ENCODE measurements at places on chromosomes 11 and 22. TPM values are rescaled to one million over a fixed set of nuclear protein-coding genes. Genes with fewer than 3 reads are reported as not detected.

Gene PUS3
- 17.4 TPM for total RNA-seq

Gene MS4A12
- not detected for total RNA-seq

GRCh38 chr11:98565311-98565710, 455.4 kb upstream of the CNTN5 start:
- H3K4me1 ChIP-seq, result peaks cover 18% of the 10 kb centered on the region
- no peak overlapping the region for H3K4me3 ChIP-seq
- no peaks in the 10 kb centered on the region for H3K27me3 ChIP-seq
- DNase-seq, result no peak

DNA sequence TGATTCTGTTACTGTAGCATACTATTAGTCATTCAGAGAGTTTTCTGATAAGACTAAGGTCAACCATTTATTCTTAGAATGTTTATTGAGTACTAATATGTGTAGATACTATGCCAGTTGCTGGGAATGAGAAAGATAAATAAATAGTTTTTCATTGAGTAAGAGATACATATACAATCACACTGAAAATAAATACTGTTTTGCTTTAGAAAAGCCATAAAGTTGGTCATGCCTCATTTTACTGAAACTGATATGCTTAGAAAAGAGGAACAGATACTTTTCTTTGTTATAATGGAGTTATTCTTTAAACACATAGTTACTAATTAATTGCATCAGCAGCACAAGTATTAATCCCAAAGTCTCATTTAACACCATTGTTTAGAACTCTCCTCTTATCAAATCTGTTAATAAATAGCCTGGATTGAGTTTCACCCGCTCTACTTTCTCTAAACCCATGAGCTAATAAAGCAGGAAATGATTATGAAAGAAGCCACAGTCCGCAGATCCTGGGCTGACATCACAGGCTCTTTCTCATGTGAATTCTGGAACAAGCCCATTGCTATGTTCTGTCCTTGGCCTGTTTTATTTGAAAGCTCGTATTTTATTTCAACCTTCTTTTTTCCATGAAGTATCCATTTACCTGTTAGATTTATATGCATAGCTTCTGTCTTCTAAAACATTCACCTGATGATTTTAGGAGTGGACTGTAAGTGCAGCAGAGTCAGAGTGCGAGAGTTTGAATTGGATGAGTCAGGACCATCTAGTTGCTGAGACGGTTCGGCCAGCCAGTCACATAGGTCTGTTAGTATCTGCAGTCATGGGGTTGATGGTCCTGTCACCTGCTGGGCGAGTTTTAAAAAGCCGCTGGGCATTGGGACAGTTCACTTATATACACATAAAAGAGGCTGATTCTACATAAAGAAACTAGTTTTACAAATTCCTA, 35.5 kb downstream of the PIWIL4 start:
- H3K27ac ChIP-seq, result no peak overlapping the region
- no peak overlapping the region for H3K4me3 ChIP-seq

Gene SAA2
- total RNA-seq, result not detected

GRCh38 chr22:43212434-43212952, 25.6 kb upstream of the TTLL12 start:
- H3K36me3 ChIP-seq, result no peaks in the 10 kb centered on the region
- no peak for DNase-seq
- H3K27ac ChIP-seq, result no peak overlapping the region

GRCh38 chr11:132943706-132944568, 588.4 kb downstream of the OPCML start:
- no peaks in the 10 kb centered on the region for H3K36me3 ChIP-seq
- H3K4me1 ChIP-seq, result peaks cover 18% of the 10 kb centered on the region
- H3K4me3 ChIP-seq, result peak overlapping the region; percentile 88
- H3K27me3 ChIP-seq, result peaks cover 39% of the 10 kb centered on the region

Gene TMEM86A
- 1.7 TPM for total RNA-seq

- H3K27ac ChIP-seq, result no peak overlapping the region
- no peaks in the 10 kb centered on the region for H3K36me3 ChIP-seq
- H3K4me3 ChIP-seq, result peak overlapping the region; percentile 51
Observed at GRCh38 chr22:19892925-19893324, 38.3 kb upstream of the GNB1L start.

Gene KCTD21
- 6.4 TPM for total RNA-seq

Gene PGM2L1
- 15.1 TPM for total RNA-seq

Gene MUC5B
- 0.42 TPM for total RNA-seq

Gene ZNF70
- total RNA-seq, result 11.4 TPM

DNA sequence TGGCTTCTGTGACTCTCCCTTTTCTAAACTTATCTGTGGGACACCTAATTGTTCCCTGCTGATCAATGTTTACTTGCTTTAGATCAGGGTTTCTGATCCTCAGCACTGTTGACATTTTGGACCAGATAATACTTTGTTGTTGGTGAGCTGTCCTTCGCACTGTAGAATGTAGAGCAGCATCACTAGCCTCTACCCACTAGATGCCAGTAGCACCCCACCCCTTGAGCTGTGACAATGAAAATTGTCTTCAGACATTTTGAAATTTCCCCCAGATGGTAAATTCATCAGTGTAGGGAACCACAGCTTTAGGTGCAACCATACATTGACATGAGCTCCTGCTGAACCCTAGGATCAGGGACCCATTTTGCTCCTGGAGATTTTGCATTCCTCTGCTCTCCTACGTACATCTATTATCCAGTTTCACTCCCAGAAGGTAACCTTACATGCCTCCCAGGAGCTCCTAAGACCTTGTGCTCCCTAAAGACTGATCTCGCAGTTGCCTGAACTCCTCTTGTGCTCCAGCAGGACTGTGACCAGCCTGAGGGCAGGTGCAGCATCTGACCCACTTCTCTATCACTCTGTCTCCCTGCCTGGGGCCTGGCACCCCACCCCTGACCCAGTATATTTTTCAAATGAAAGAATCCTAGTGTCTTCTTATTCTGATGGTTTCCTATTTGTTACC, 107.8 kb downstream of the FAR1 start:
- DNase-seq, result no peak
- peak overlapping the region; percentile 68 for H3K27ac ChIP-seq
- H3K27me3 ChIP-seq, result peaks cover 54% of the 10 kb centered on the region
- H3K4me1 ChIP-seq, result peaks cover 4% of the 10 kb centered on the region

- no peak overlapping the region for H3K4me3 ChIP-seq
- H3K36me3 ChIP-seq, result no peaks in the 10 kb centered on the region
- DNase-seq, result no peak
- H3K27me3 ChIP-seq, result no peaks in the 10 kb centered on the region
Observed at GRCh38 chr22:27420817-27421361, 380.7 kb downstream of the MN1 start.

DNA sequence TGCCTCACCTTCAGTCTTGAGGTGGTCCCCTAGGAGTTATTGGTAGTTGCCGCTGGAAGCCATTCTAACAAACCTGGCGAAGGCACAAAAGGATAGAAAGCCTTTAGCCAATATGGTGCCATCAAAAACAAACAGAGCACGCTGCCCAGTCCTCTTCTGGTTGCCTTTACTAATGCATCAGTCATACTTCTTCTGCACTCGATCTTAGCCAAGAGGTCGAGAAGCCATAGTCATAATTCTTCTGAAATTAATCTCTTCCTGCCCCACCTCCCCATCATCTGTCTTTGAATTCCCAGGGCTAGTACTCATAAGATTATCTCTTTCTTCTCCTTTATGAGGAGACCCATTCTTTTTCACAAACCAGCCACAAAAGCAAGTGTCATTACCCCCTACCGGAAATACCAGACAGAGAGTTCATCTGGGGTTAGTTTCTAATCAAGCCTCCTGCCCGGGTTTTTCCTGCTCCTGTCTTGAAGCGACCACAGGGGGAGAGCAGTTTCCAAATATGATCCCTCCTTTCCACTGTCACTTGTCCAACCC, 21.4 kb upstream of the EHF start:
- peak overlapping the region; percentile 4 for H3K27ac ChIP-seq
- no peak overlapping the region for H3K4me3 ChIP-seq
- H3K36me3 ChIP-seq, result no peaks in the 10 kb centered on the region
- peaks cover 11% of the 10 kb centered on the region for H3K4me1 ChIP-seq

GRCh38 chr11:26620282-26621045, 48.4 kb upstream of the MUC15 start:
- no peak overlapping the region for H3K4me3 ChIP-seq
- H3K27me3 ChIP-seq, result no peaks in the 10 kb centered on the region
- no peak overlapping the region for H3K27ac ChIP-seq

DNA sequence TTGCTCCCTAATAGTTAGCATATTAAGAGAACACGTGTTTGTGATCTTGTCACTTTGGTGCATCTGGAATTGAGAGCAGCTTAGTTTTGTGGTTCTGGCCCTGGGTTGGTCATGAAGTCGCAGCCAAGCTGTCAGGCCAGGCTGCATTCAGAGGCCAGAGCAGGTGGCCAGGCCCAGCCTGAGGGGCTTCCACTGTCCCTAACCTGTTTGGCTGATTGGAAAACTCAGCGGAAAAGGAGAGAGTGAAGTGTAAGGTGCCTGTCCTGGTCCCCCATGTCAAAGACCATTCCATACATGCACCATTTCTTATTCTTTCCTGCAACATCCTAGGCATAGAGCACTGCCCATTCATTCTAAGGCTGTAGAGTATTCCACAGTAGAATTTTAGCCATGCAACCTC, 111.5 kb upstream of the IGLL5 start:
- H3K27ac ChIP-seq, result no peak overlapping the region
- H3K4me3 ChIP-seq, result no peak overlapping the region
- DNase-seq, result no peak
- H3K27me3 ChIP-seq, result peaks cover 82% of the 10 kb centered on the region

GRCh38 chr22:25025491-25026400, 73.2 kb downstream of the KIAA1671 start:
- no peaks in the 10 kb centered on the region for H3K27me3 ChIP-seq
- peak overlapping the region; percentile 95 for H3K27ac ChIP-seq
- DNase-seq, result no peak
- H3K4me3 ChIP-seq, result peak overlapping the region; percentile 58

GRCh38 chr11:73464347-73464746, 88.1 kb downstream of the RELT start:
- no peak overlapping the region for H3K4me3 ChIP-seq
- peaks cover 3% of the 10 kb centered on the region for H3K36me3 ChIP-seq
- no peaks in the 10 kb centered on the region for H3K4me1 ChIP-seq
- H3K27ac ChIP-seq, result no peak overlapping the region
- no peak for DNase-seq
- H3K27me3 ChIP-seq, result no peaks in the 10 kb centered on the region

DNA sequence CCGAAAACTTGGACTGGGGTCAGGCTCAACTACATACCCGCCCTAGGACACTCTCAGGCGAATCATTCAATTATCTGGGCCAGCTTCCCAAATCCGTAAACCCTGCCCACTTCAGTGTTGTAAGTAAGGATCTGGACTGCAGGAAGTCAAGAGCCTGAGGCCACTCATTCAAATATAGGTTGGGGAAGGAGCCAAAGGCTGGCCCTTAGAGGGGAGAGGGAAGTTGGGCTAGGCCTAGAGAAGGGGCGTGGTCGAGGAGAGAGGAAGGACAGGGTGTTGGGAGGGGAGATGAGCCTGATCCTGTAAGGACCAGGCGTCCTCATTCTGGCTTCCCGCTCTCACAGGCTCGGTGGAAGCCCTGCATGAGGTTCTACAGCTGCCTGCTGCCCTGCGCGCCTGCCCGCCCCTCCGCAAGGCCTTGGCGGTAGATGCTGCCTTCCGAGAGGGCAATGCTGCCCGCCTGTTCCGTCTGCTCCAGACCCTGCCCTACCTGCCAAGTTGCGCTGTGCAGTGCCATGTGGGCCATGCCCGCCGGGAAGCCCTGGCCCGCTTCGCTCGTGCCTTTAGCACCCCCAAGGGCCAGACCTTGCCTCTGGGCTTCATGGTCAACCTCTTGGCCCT, 3.0 kb downstream of the SAC3D1 start:
- peak overlapping the region; percentile 65 for H3K4me3 ChIP-seq
- H3K27me3 ChIP-seq, result no peaks in the 10 kb centered on the region
- peaks cover 3% of the 10 kb centered on the region for H3K36me3 ChIP-seq

Gene SUSD2
- 0.66 TPM for total RNA-seq

GRCh38 chr11:17915500-17916143, 97.2 kb downstream of the SERGEF start:
- no peak for DNase-seq
- H3K4me3 ChIP-seq, result no peak overlapping the region
- no peak overlapping the region for H3K27ac ChIP-seq
- peaks cover 14% of the 10 kb centered on the region for H3K4me1 ChIP-seq
- H3K36me3 ChIP-seq, result no peaks in the 10 kb centered on the region

Gene MRPL40
- 30.4 TPM for total RNA-seq

Gene POU2AF1
- not detected for total RNA-seq

GRCh38 chr11:112977755-112978154, 16.5 kb downstream of the NCAM1 start:
- H3K27me3 ChIP-seq, result no peaks in the 10 kb centered on the region
- H3K4me1 ChIP-seq, result peaks cover 17% of the 10 kb centered on the region
- no peaks in the 10 kb centered on the region for H3K36me3 ChIP-seq
- DNase-seq, result no peak
- H3K27ac ChIP-seq, result peak overlapping the region; percentile 12

DNA sequence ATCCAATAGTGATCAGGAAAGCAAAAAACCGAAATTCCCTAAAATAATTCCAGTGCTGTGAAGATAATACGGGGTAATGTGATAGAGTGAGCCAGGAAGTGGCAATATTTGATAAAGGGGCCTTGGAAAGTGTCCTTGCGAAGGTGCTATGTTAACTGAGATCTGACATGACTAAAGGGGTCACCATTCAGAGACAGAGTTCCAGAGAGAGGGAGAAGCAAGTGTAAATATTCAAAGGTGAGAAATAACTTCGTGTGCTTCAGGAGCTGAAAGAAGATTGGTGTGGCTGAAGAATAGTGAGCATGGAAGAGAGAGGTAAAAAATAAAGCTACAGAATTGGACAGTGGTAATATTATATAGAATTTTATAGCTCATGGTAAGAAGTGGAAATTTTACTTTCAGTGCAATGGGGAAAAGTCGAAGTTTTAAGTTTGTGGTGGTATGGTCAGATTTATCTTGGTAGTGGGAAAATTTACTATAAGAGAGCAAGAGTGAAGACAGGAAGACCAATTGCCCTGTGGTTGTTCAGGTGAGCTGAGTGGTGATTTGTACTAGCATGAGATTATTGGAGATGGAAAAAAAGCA, 164.5 kb downstream of the JRKL start:
- no peak overlapping the region for H3K27ac ChIP-seq
- H3K36me3 ChIP-seq, result no peaks in the 10 kb centered on the region
- DNase-seq, result no peak
- H3K4me3 ChIP-seq, result no peak overlapping the region
- no peaks in the 10 kb centered on the region for H3K27me3 ChIP-seq

DNA sequence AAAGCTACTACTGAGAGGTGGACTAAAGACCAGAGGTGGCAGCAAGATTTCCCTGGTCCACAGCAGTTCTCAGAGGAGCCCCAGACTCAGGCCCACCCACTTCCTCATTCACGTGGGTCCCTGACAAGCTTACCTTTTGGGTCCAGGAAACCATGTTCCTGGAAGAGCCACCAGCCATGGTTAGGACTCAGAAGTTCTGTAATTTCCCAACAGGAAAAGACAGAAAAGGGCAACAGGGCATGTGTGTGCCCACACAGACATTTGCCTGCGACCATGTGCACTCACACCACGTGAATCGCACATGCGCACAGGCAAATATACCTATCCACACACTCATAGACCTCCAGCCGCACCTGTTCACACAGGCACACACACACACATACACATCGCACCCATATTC, 42.9 kb downstream of the LRRC32 start:
- no peak overlapping the region for H3K4me3 ChIP-seq
- no peak overlapping the region for H3K27ac ChIP-seq
- no peak for DNase-seq
- no peaks in the 10 kb centered on the region for H3K36me3 ChIP-seq
- H3K4me1 ChIP-seq, result peaks cover 10% of the 10 kb centered on the region

All from neural crest cell (in vitro differentiated cells).